ENCODE measurements at places on chromosomes 6 and 20.

DNA sequence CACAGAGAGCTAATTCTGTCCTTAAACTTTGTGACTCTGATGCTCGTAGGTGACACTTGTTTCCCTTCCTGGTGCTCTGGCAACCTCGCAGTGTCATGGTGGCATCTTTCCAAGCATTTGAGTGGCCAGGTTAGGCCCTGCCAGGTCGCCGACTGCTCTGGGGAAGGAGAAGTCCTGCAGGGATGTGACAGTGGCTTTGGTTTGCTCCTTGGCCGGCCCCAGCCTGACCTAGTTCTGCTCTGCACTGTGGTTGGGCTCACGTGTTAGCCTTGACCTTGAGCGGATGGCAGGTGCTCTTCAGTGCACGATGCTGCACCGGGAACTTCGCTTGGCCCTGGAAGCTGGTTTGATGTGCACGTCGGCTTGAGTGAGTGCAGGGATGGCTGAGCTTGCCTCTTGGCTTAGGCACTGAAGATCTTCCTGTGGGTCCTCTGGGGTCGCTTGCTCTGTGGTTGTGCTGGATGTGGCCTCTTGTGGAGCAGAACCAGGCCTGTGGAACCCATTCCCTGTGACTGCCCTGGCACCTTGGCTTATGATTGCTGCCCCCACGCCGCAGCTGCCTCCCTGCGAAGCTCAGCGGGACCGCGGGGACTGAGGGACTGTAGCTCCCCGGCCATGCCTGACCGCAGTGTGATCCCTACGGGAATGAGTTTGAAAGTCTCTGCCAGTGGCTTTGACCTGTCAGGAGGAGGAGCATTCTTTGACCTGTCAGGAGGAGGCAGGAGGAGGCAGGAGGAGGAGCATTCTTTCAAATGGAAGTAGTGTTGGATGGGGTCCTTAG lies 8.7 kb downstream of the OSBPL2 start:
- no peak for DNase-seq

DNA sequence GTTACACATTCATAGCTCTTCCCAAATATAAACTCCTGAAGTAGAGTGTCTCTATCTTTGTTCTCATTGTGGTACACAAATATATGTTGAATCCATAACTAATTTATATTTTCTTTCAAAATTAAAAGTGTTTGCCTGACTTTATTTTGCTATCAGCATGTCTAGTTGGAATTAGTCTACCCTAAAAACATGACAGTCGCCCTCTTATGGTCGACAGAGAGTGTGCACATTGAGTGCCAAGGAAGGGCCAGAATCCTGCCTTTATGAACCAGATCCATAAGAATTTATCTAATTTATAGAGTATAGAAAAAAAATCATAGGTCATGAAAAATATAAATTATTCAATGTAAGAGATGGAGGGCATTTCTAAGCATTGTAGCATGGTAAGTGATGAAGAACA lies 12.3 kb upstream of the DEFB112 start:
- DNase-seq = no peak

DNA sequence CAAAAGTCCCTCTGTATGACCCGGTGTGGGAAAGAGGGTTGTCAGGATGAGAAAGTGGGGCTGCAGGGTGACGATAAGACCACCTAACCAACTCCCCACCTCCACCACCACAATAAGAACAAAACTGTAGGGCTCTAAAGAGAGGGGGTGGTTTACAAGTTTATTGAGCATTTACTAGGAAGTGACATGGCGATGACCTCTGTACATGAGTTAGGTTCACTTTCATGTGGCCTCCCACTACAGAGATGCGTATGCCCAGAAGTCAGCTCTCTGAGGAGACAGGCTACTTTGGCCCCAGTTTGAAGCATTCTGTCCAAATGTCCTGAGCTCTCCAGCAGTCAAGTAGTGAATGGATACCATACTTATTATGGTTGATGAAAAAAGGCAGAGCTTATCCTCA lies 28.7 kb upstream of the PI16 start:
- DNase-seq = no peak

DNA sequence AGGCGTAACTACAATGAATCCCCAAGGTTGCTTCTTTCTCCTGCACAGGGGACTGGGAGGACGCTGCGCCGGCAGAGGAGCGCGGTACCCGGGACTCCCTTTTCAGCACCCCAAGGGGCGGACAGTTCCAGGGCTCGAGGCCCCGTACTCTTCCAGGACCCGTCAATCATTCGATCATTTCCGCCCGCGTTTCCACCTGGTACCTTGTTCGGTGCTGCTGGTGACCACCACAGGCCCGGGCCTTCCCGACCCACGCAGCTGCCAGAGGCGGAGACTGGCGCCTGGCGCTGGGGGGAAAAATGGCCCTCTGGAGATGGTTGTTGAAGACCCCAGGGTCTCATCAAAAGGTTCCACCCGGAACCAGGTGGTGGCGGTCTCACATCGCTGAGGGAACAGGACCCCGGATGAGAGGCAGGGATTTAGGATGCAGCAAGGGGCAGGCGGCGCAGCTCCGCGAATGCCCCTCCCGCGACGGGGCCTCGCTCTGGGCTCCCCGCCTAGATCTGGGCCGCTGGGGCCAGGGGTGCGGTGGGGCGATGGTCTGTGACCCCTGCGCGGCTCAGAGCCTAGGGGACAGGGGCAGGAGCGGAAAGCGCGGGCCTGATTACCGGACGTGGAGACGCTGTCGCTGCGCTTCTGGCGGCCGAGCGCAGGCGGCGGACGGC lies 744 bp downstream of the VSX1 start:
- DNase-seq = no peak

GRCh38 chr6:157907651-157908050 lies 74.0 kb upstream of the SYNJ2 start:
- no peak for DNase-seq

DNA sequence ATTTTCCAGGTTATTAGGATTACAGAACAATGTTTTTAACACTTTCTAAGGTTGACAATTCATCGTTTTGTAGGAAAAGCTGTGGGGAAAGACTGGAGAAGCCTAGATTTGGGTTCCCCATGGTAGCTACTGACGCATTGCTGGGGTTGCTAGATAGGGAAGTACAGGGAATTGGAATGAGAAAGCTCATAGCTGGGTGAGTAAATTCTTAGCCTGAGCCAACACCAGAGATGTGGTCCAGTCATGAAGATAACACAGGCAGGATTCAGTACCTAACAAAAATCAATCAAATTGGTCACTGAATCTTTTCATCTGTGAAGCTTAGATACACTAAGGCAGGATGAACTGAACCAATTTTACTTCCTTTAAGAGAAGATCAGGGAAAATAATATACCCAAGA lies 35.7 kb downstream of the RIN2 start:
- no peak for DNase-seq

GRCh38 chr6:163427498-163428254 lies 13.2 kb downstream of the QKI start:
- DNase-seq = no peak

GRCh38 chr6:42618686-42619085 lies 54.9 kb downstream of the UBR2 start:
- no peak for DNase-seq

DNA sequence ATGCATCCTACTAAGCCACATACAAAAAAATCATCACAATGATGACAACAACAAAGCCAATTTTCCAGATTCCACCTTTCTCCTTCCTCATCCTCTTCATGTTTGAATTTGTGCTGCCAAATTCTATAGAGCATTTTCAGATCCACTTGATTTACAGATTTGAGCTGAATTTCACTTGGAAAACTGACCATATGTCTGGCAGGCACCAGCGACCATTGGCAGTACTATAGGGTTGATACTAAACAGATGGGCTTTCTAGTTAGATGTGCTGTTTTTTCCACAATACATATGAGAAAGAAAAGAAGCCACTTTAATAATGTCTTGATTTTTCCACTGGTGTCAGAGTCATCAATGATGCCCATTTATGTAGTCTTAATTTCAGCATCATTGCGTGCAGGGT lies 127.0 kb downstream of the PHACTR3 start:
- DNase-seq = no peak

GRCh38 chr6:99618649-99619408 lies 12.2 kb downstream of the PRDM13 start:
- no peak for DNase-seq

DNA sequence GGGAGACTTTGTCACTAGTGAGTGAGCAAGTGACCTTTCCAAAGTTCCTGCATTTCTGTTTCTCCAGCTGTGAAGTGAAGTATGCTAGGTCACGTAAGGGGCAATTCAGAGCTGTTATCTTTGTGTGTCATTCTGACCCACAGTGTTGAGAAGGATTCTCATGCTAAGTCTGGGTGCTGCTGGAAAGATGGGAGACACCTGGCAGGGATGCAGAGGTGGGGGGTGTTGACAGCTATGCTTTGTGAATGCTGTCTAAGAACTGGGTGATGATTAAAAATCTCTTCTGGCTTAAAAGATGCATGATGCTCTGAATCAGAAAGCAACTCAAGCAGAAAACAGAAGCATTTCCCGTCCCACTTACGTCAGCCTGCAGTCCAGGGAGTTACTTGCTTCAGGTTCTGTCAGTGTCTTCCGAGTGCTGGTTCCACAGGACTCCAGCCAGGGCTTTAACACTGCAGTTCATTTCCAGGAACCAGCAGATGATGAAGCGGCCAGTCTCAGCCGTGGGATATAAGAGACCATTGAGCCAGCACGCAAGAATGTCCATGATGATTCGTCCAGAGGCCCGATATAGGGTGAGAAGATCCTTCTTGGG lies 30.9 kb upstream of the ASXL1 start:
- DNase-seq = no peak

DNA sequence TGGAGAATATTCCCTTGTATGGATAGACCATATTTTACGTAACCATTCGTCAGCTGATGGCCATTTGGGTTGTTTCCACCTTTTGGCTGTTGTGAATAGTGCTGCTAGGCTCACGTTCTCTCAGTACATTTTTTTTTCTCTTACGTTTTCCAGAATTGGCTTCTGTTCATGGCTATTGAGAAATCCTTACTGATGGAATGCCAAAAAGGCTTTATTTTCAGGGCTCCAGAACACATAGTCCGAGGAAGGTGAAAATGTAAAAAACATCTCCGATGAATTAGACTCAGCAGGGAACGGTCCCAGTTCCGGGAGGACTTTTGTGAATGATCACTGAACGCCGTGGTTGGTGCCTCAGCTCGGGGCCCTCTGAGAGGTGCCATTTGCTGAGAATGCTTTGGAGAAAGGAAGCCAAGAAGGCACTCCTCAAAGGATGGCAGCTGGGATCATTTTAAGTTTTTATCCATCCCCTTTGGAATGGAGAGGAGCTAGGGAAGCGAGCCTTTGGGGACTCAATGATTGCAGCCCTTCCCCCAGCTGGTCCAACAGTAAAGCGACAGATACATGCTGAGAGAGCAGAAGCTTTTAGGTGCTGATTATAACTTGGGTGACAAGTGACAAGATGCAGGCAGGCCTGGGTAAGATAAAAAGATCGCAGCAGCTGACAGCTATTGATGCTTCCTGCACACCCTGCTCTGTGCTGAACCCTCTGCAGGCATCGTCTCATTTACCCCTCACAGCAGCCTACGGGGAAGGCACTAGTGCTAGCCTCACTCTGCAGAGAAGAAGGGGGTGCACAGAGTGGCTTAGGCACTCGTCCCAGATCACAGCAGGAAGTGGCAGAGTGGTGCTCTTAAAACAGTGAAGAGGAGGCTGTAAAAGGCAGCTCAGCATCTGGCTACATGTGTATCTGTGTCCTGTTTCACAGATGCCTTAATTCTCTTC lies 133.4 kb upstream of the KCNG1 start:
- no peak for DNase-seq

GRCh38 chr20:49281913-49282467 lies 4.1 kb upstream of the ZNFX1 start:
- no peak for DNase-seq

- no peak for DNase-seq
Measured at GRCh38 chr6:21946298-21946783, 350.5 kb downstream of the PRL start.

GRCh38 chr20:34636648-34637047 lies 40.2 kb downstream of the PIGU start:
- no peak for DNase-seq

GRCh38 chr6:53048431-53049195 lies 16.6 kb upstream of the FBXO9 start:
- no peak for DNase-seq

GRCh38 chr6:102581378-102582124 lies 1188.0 kb downstream of the GRIK2 start:
- no peak for DNase-seq

DNA sequence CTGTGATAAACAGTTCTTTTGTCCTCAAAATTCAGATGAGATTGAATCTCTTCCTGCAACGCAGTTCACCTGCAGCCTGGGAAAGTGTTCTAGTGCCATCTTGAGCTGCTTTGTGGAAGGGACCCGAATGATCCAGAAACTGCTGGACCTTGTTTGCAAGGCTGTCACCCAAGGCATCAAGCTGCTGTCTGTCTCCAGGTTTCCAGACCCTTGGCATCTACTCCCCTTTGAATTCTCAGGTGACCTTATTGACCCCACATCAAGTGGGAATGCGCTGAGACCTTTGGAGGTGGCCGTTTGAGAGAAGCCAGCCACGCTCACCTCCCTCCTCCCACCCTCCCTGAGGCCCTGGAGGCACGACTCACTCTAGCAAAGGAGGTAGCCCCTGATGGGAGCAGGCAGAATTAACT lies 112.5 kb downstream of the EDN3 start:
- DNase-seq = no peak

DNA sequence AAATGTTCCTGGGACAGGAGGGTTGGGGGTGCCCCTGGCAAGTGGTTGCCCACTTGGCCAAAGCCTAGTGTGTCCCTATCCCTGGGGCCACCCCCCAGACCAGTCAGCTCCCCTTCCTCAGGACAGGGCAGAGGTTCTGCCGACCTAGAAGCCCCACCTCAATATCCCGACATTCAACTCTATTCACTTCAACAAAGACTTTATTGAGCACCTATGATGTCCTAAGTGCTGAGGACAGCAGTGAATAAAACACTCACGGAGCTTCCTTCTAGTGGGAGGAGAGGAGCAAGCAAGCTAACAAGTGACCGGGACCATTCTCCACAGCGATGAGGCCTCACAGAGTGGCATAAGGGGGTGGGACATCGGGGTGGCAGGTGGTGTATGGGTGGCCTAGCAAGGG lies 52.7 kb downstream of the GRM4 start:
- DNase-seq = no peak

DNA sequence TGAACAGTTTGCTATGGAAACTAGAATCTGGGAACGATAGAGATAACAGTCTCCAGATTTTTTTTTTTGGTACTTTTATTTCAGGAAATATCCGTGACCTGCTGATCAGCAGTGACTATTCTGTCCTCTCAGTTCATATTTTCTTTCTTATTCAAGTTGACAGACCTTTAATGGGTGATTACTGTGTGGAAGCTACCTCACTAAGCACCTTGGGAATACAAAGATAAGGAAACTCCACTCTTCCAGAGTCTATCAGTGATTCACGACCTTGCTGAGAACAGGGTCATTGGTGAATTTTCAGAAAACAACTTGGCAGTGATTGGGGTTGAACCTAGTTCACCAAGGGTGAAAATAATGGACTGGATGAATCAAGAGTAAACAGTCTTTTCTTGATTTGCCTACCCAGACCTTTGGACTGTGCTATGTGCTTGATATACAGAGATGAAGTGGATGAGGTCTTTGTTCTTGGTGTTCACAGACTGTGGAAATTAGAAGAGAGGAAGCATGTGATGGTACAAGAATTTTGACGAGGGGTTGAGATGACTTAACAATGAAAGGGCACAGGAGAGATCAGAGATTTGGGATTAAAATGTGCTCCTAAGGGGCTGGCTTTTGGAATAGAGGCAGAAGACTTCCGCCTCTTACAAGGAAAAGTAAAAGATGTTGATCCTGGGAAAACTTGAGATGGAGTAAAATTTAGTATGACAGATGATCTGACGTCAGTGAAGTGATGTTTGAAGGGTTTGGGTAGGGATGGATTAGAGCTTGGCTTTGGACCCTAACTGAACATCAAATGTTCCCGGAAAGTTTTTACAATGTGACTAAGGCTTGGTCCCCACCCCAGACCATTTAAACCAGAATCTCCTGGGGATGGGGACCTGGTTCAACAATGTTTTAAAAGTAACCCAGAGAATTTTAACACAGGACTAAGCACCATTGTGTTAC lies 1.2 kb downstream of the KAT14 start:
- no peak for DNase-seq
